NCI-H2171 (cell line): ENCODE measurements at places on chromosomes 12 and 14.

DNA sequence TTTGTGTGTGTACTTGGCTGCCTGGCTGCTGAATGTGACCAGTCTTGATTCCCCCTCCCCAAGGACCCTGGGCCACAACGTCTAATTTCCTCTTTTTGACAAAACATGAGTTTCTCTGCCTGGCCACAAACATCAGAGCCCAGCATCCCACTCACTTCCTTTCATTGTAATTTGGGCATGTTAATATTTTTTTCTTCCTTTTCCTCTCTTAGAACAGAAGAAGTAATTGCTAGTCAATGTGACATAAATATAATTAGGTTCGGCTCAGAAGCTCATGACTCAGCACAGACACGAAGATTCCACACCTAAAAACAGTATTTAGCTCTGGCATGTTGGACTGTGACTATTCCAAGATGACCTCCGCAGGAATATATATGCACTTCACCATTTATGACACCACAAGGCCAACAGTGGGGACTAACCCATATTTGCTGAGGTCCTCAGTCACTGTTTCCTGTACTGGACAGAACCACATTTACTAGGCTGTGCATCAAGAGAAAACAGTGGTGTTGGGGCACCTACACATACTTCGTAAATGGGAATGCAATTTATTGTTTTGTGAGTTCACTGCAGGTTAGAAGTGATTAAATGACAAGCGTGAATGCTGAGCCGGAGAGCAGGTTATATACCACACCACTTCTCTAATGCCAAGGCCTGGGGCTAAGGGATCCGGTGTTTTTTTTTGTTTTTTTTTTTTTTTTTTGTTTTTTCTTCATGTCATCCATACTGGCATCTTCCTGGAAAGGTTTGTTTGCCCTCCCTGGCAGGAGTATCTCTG, 4.2 kb downstream of the GSG1 start:
- no peak for DNase-seq

- no peak for DNase-seq
Measured at GRCh38 chr14:106276326-106277267, 750.2 kb downstream of the TMEM121 start.

GRCh38 chr12:10562306-10562933, 51.0 kb downstream of the MAGOHB start:
- DNase-seq, result no peak

GRCh38 chr12:119808441-119808840, 68.7 kb downstream of the CIT start:
- no peak for DNase-seq

GRCh38 chr14:70171726-70172125, 17.0 kb downstream of the SLC8A3 start:
- no peak for DNase-seq

GRCh38 chr12:6172086-6172485, 28.1 kb upstream of the CD9 start:
- DNase-seq, result no peak
